ENCODE measurements at places on chromosomes 16 and 17.
A peak's percentile ranks its signal among the peaks of the same experiment; 100 is the strongest.

DNA sequence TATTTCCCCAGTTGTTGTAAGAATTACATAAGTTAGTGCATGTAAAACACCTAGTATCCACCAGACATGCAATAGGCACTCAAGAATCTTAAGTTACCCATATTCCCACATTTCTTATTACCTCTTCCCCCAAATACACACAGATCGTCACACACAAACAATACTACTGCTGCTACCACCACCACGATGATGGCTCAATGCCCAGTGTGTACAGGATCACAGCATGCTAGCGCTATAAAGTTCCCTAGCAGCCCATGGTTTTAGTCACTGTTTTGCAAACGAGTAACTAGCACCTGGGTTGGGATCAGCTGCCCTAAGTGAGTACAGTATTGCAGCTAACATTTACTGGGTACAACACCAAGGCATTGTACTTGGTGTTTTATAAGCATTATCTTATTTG is 411.7 kb downstream of the UTP18 start:
- DNase-seq, result no peak

DNA sequence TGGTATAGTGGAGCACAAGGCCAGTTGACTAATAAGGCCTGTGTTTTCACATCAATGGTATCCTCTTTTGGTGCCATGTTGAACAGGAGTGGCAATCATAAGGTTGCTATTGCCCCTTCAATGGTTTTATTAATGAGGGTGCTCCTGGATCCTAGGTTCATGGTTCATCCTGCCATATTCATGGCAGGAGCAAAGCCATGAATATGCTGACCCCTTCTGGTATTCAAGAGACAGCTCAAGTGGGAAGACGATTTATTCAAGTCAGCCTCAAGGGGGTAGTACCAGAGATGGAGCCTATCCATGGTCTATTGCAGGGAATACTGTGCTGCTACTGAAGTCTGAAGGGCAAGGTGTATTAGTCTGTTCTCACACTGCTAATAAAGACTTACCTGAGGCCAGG is 2.6 kb downstream of the ABCA9 start:
- no peak for DNase-seq

GRCh38 chr17:30600060-30600829 is 123.0 kb downstream of the GOSR1 start:
- peak; percentile 86 for DNase-seq

GRCh38 chr17:40498281-40499084 is 2.9 kb downstream of the TNS4 start:
- no peak for DNase-seq

- DNase-seq, result no peak
Observed at GRCh38 chr16:83733301-83733700, 74.5 kb upstream of the HSBP1 start.

- no peak for DNase-seq
Observed at GRCh38 chr17:58684003-58684402, 7.8 kb downstream of the TEX14 start.

DNA sequence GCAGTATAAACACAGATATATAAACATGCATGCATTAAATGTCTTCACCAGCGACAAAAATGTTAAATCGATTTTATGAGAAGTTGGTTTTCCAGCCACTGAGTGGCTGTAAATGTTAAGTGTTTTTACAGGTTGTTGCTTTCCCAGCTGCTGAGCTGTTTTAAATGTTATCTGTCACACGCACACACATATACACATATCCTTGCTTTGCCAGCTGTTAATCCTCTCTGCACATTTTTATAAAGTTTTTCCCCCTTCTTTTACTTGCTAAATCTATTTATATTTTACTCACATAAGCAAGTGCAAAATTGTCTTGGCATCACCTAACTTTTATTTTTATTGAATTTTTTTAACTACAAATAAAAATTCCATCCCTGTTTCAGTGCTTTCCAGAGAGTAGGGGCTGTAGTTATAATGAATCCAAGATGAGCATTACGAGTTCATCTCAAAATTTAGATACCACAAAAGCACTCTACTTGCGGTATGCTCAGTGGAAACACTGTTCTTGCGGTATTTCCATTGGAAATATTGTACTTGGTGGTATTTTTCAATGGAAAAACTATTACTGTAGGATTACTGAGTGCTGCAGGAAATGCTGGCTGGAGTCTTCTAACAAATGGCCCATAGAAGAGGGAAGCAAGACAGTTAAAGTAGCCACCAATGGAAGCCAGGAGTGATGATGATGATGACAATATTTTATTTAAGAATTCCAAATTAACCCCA is 124.9 kb upstream of the KCNJ16 start:
- DNase-seq, result no peak

DNA sequence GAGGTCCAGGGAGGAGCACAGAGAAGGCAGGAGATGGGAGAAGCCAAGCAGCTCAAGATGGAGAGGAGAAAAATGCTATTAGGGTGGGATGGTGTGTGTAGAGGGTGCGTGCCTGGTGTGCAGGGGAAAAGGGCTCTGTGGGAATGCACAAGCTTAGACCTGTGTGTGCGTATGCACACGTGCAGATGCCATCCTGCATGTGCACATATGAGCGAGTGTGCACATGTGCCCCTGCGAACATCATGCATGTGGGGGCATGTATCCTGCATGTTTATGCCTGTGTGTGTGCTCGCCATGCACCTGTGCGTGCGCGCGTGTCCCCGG is 438 bp upstream of the KCNJ12 start:
- DNase-seq, result peak; percentile 13

DNA sequence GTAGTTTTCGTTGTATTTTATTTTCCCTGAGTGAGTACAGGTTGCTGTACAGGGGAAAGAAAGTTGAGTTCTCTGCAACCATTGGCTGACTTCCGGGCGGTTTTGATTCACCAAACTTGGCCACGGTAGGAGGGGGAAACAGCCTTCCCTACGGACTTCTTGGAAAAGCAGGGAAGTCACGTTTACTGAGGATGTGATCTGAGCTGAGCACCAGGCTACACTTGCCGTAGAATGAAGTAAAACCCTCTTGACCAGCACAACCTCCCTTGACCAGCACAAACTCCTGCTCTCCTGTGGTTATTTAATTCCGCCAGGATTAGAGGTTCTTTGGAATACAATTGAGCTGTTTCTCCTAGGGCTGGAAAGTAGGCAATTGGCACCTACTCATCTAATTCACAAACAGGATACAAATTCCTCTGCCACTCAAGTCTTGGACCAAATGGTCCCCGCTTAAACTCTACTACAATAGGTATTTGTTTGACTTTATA is 242.0 kb upstream of the RBFOX1 start:
- no peak for DNase-seq

DNA sequence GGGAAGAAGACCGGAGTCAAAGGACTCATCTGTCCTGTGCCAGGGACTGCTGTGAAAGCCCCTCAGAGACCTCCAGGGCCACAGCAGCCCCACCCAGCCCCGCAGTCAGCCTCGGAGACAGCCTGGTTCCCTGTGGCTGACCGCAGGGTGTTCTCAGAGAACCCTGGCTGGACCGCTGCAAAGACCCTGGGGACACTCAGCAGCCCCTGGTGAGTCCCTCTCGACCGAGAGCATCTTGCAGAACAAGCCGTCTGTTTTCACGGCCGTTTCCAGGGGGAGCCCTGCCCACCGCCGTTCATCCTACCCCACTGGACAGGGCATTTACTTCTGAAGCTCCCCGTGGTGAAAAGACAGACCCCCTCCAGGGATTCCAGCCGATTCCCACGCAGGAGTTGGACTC is 10.3 kb downstream of the UBALD1 start:
- no peak for DNase-seq

DNA sequence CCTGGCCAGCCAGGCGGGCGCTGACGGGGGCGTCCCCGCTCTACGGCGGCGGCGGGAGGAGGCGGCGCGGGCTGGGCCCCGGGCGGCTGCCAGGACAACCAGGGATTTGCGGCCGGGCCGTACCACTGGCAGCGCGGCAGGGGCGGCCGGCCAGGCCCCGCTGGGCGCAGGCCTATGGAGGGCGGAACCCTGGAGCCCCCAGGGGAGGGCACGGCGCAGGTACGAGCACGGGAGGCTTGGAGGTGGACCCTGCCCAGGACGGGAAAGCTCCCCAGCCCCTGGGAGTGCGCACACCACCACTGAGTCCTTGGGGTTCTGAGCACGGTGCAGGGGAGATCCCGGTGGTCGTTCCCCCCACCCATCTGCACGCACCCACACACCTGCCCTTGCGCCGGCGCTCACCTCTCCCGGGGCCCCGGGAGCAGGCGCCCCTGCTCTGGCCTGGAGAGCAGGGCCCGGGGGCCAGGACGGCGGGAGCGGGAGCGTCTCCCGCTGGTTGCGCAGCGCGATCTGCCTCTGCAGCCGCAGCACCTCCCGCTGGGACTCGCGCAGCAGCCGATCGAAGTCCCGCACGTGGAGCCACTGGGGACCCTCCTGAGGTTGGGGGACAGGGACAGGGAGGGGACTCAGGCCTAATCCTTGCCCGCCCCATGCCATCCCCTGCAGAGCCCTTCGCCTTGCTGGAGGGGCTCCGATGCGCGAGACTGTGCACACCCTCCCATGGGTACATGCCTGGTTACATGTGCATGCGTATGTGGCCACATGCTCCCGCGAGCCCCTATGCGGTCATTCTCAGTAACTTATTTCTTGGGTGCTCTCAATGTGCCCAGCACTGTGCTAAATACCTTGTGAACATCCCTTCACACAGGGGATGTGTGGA is 3.9 kb downstream of the TSPOAP1 start:
- DNase-seq, result no peak

GRCh38 chr16:31404353-31405064 is 11.4 kb downstream of the ITGAD start:
- DNase-seq, result no peak

GRCh38 chr17:976312-976711 is 3.3 kb downstream of the NXN start:
- no peak for DNase-seq

DNA sequence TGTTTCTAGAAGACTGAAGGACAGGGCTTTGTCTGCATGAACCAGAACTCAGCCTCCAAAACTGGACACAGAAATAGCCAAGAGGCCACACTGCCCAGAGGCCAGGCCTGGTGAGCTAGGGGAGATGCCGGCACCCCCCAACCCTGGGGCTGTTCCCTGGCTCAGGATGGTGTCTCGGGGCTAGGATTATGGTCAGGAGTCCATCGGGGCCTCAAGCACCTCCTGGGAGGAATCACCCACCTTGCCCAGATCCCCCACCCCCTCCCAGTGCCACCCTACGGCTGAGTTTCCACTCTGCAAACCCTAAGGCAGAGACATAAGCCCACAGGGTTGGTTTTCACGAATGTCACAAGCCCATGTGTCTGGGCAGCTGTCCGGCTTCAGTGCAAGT is 37.2 kb downstream of the SLC7A5 start:
- DNase-seq, result no peak

GRCh38 chr16:89243664-89244063 is 26.2 kb downstream of the ZNF778 start:
- DNase-seq, result no peak

- DNase-seq, result no peak
Observed at GRCh38 chr17:33987162-33987561, 267.9 kb upstream of the CCL2 start.

DNA sequence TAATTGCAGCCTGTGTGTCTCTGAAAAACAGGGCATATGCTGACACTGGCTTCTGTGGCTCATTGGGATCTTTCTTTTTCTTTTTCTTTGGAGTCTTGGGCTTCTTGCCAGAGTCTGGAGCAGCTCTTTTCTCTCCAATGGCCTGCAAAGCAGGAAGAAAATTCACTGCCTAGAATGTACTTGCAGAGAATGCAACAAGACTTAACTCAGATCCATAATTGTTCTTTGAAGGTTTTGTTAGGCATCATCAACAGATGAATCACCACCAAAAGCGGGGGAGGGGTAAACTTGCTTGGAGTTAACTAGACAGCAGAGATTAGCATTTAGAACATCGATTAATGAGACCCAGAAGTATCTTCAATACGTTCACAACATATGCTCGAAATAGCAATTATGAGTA is 100.9 kb downstream of the TOX3 start:
- DNase-seq, result no peak

DNA sequence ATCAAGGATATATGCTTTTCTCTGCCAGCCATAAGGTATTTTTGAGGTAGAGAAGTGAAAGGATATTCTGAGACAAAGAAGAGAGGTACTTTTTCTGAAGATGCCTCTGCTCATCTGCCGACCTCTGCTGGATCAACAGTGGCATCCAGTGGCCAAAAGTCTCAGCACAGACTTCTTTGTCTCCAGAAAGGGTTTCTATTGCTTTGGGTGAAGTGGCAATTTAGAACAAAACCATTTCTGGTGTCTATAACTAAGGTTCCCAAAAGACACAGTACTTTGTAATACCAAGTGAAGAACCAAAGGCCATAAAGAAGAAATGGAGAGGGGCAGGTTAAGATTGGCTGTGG is 155.2 kb upstream of the C17orf78 start:
- no peak for DNase-seq

GRCh38 chr16:27383556-27384243 is 18.3 kb upstream of the IL21R start:
- no peak for DNase-seq

- DNase-seq, result peak; percentile 37
Observed at GRCh38 chr16:3454093-3454492, 10.6 kb downstream of the NAA60 start.

DNA sequence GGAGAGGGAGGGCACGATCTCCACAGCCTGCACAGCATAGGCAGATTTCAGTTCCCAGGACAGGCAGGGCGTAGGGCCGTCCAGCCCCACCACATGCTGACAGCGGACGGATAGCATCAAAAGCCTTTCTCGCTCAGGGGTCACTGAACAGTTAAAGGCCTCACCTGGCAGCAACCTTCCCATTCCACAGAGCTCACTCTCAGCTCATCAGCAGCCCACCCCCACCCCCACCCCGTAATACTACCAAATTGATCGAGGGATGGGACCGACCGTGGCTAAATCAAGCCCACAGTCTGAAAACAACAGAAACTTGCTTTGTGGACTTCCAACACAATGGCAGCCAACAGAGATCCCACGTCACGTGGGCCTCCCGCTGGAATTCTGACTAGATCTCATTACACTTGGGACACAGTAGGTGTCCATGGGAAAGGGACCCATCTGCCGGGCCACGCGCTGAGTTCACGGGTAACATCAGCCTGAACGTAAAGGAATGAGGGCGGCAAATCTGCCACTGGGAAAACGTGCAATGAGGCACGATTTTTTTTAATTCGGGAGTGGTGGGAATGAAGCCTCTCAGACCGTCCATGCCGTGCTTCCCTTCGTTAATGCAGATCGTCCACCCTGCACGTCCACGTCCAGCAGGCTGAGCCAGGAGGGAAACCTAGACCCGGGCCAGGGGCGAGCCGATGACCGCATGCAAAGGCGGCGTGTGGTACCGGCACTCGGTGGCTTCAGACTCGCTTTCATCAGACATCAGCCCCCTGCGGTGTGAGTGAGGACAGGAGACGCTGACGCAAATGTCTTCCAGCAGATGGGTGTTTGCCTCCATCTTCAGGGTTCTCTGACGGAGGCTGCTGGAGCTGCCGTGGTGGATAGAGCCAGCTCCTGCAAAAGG is 92.1 kb downstream of the TBC1D16 start:
- DNase-seq, result no peak
